ENCODE measurements at places on chromosomes 4 and X.

GRCh38 chr4:44738615-44739014 lies 12.3 kb upstream of the GNPDA2 start:
- no peak for DNase-seq

- no peak for DNase-seq
Measured at GRCh38 chrX:134247492-134247891, 10.5 kb downstream of the CCDC160 start.

- no peak for DNase-seq
Measured at GRCh38 chr4:39054497-39054896, 7.5 kb upstream of the KLHL5 start.

- no peak for DNase-seq
Measured at GRCh38 chr4:56511098-56511497, 5.5 kb downstream of the ARL9 start.

GRCh38 chr4:107312366-107312765 lies 276.3 kb upstream of the DKK2 start:
- DNase-seq: no peak

DNA sequence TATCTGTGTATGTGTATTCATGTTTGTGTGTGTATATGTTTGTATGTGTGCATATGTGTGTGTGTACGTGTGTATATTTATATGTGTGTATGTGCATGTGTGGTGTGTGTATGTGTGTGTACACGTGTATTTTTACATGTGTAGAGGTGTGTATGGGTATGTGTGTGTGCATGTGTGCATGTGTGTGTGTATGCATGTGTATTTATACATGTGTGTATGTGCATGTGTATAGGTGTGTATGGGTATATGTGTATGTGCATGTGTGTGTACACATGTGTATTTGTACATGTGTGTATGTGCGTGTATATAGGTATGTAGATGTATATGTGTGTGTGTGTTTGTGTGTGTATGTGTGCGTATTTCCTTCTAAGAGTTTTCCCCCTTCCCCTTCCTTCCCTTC lies 207.7 kb upstream of the ATP6AP2 start:
- no peak for DNase-seq

- no peak for DNase-seq
Measured at GRCh38 chr4:72567036-72567435, 2.0 kb downstream of the ADAMTS3 start.

DNA sequence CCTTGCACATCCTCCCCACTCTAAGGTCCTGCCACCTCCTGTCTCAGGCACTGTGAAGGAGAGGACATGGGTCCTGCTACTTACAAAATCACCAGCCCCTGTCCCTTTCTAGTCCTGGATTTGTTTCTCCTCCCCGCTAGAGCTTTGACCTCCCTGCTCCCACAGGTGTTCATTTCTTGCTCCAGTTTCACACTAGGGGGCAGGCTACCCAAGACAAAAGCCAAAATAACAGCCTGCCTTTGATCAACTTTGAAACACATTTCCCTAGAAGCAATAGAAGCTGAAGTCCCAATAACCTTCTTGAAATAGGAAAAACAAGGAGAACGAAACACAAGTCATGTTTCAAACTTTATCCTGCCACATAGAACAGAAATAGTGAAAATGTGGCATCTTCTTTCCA lies 164.4 kb downstream of the QDPR start:
- no peak for DNase-seq

DNA sequence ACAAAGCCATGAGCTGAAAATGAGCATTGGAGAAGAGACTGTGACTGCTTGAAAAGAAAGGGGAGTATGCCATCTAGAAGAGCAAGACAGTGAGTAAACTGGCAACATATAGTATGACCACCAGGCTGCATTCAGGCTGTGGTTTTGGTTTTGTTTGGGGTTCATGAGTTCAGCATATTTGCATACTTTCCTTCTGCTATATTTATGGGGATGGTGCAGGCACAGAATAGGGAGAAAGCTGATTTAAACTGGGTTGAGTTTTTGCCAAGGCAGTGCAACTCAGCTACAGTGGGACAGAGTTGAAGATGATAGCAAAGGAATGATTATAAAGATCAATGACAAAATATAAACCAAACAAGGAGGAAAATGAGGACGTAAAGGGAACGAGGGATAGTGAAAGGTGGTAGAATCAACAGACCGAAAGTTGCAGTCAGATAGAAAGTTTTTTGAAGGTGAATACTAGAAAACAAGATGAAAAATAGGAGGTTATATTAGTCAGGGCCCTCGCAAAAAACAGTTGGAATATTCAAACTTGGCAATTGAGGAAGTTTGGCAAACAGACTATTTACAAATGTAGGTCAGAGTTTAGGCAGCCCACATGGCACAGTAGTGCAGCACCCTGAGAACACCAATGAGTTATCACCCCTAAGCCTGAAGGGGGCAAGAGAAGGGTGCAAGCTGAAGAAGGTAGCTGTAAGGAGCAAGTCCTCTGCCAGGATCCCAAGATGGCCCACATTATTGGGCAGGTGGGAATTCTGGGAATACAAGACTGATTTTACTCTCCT lies 114.8 kb upstream of the MAP9 start:
- DNase-seq: no peak

DNA sequence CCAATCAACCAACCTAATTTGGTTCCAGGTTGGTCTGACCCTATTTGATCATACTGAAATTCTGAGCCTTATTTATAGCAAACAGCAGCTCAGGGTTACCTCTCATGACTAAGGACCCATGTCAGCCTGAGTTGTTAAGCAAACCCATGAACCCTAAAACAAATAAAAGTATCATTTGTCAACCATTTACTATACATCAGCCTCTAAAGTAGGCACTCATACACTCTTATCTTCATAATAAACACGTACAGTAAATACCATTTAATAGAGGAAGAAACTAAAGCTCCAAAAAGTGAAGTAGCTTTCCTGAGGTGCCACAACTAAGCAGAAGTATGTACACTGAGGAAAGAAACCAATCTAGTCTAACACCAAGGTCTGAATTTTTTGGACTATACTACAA lies 25.2 kb downstream of the MANBA start:
- no peak for DNase-seq

DNA sequence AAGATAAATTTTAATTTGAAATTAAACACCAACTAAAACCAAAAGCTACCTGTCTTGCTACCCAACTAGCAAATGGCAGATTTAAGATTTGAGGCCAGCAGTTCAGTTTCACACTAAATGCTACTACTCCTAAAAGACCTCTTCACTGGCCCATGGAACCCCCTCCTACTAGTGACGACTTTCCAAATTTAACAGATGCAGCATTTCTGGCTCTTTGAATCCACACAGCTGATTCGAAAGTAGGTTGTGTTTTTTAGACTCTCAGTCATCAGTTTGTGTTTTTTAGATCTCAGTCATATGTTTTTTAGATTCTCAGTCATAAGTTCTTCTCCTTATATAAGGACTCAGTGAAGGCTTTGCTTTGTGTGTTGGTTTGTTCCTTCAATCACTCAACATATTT lies 11.1 kb upstream of the CC2D2A start:
- no peak for DNase-seq

DNA sequence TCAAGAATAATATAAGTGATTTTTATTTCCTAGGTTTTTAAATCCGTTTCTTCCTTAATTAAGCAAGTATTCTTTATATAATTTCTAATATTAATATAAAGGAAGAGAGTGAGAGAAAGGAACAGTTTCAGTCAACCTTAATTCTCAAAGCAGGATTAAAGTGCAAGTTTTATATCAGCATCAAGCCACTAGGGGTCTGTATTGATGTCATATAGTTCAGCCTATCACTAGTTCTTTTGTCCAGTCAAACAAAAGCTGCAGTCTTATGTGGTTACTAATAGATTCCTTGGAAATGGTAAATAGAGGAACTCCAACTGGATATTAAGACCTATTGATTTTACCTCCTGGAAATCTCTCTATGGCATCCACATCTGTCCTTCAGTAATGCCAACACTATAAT lies 82.0 kb downstream of the NAP1L3 start:
- DNase-seq: no peak

DNA sequence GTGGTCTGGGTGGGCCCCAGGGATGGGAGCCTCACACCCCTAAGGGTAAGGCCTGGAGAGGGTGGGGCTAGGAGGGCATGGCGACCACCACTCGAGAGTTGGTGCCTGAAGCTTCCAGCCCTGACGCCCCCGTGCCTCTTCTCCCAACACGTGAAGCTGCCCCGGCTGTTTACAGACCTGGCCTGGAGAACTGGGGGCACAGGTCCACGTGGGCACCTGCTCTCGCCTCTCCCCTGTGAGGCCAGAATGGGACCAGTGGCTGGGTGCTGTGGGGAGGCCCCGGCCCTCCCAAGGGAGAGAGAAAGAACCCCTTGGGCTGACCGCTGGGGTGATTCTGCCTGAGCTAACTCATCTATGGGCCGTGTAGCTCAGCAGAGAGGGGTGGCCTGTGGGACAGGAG lies 15.5 kb downstream of the NAT8L start:
- DNase-seq: no peak

- DNase-seq: no peak
Measured at GRCh38 chrX:115582616-115583495, 21.9 kb downstream of the PLS3 start.

DNA sequence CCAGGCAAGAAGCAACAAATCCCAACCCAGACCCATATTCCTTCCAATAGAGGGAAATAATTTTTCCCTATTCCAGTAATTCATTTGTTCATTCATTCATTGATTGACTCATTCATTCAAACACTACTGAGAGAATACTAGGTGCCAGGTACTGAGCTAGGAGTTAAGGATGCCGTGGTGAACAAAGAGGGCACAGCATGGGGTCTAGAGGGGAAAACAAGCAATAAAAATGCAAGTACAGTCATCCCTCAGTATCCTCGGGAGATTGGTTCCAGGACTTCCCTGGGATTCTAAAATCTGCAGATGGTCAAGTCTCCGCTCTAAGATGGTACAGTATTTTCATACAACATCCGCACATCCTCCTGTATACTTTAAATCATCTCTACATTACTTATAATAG lies 18.7 kb downstream of the RASGEF1B start:
- no peak for DNase-seq

GRCh38 chr4:73710094-73710493 lies 30.3 kb upstream of the CXCL8 start:
- DNase-seq: no peak

- DNase-seq: no peak
Measured at GRCh38 chr4:35884714-35885480, 359.4 kb downstream of the ARAP2 start.

DNA sequence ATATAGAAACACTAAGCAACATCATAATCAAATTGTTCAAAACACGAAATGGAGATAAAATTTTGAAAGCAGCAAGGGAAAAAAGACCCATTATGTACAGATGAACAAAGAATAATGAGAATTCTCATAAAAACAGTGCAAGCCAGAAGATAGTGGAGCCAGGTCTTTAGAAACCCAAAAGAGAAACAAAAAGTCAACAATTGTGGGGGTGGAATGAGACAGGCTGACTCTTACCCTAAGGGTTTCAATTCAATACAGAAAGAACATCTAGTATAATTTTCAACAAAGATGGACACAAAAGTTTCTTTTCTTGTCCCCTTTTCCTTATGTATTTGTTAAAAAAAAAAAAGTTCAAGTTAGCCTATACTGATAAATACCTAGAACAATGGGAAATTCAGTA lies 34.0 kb upstream of the MAGEB2 start:
- DNase-seq: no peak

GRCh38 chr4:13535708-13536361 lies 8.5 kb downstream of the NKX3-2 start:
- no peak for DNase-seq

DNA sequence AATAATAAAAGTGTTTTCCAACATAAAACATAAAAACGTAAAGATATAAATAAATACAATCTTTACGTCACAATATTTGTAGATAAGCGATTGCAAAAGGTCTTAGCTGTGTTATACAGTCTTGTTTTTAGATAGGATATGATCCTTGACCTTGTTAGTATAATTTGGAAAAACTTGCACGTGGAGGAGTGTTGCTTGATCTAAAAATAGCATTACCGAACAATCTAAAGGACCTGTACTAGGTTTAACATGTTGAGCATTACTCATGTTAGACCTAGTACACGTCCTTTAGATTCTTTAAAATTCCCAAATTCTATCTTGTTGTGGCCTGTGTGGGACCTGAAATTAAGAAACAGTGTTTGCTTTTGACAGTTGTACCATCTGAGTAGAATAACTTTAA lies 1.6 kb downstream of the METAP1 start:
- no peak for DNase-seq

DNA sequence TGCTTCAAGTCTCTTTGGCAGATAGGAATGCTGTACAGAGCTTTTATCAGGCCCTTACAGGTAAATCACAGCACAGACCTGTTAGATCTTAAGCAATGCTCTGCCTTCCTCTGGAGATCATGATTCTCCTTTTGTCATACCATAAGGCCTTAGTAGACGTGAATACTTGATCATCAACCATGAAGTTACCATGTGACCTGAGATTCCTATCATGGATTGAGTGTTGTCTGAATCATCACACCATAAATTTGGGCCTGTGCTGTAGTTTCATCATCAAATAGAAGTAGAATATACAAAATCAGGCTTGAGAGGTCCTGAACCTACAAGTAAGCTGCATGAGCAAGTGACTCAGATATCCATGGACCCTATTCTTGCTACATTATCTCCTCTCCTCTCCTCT lies 466.8 kb upstream of the INTU start:
- no peak for DNase-seq

DNA sequence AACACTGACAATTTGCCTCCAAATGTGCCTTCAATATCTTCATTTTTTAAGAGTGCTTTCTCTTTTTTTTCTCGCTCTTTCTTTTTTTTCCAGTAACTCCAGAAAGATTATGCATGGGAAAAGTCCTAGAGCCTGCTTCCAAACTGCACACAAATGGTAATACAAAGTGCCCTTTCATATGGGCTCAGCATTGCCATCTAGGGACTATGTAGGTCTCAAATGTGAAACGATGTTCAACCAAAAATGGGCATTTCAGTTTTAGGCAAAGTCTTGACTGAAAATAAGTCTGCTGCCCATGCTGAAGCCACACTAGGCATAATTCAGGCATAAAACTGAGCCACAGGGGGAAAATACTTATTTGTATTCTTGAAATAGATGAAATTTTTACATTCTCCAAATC lies 65.6 kb downstream of the SYNPO2 start:
- DNase-seq: no peak

DNA sequence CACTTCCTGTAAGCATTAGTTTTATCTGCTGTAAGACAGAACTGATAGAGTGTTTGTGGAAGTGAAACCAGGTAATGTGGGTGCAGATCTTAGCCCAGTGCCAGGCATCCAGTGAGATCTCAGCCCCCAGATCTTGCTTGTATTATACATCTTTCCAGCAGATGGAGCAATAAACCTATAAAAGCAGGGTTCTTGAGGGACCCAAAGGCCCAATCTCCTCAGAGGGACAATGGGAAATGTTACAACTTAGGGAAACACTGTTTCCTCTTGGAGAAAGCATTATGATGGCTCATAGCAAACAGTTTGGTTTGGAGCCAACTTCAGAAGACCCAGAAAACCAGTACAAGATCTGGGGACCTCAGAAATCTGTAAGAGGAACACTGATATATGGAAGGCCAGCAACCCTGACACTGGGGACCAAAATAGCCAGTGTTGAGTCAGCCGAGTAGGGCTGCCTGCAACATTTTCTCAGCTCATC lies 206.3 kb downstream of the SLC7A11 start:
- no peak for DNase-seq

DNA sequence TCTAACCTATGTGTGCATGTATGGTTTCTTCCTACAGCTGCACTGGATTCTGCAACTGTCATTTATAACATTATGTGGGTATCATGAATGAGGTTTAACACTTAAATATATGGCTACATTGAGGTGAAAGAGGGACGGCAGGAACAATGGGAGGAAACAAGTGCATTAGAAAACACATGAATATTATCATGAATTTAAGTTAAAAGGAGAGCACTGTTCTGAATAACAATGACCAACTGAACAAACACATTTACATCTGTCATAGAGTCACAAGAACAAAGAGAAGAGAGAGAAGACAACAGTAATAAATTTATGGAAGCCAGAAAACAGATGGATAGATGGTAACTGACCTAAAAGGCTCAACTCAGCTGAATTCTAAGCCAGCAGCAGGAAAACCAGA lies 527.1 kb upstream of the DIPK2B start:
- DNase-seq: no peak

All from mesenteric fat pad (tissue), 1 donor.